ENCODE measurements at places on chromosomes 1 and 21.

GRCh38 chr1:153058826-153059784, 1.8 kb upstream of the SPRR2A start:
- DNase-seq: no peak

- no peak for DNase-seq
These were observed 89.4 kb downstream of the SDCCAG8 start for GRCh38 chr1:243345205-243345604.

- DNase-seq: no peak
These were observed 36.3 kb upstream of the RAP1GAP start for GRCh38 chr1:21705303-21705980.

DNA sequence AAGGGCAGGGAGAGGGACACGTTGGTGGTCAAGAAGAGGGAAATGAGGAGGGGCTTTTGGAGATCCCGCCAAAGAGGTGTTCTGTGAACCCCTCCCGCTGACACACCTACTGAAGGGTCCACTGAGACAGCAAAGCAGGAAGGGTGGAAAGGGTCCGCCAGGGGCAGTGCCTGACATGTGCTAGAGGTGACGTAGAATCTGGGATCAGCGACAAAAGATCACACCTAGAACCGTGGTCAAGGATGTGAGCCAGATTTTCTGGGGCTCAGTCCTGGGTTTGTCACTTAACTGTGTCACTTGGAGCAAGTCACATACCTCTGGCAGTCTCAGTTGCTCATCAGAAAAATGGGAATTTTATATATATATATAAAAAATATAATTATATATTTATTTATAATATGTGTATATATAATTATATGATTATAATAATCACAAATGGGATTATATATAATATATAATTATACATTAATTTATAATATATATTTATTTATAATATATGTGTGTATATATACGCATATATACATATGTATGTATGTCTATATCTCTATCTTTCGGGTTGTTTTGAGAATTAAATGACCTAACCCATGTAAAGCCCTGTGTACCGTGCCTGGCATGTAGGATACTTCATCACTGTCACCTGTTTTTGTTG, 35.0 kb upstream of the ATP5PO start:
- no peak for DNase-seq

DNA sequence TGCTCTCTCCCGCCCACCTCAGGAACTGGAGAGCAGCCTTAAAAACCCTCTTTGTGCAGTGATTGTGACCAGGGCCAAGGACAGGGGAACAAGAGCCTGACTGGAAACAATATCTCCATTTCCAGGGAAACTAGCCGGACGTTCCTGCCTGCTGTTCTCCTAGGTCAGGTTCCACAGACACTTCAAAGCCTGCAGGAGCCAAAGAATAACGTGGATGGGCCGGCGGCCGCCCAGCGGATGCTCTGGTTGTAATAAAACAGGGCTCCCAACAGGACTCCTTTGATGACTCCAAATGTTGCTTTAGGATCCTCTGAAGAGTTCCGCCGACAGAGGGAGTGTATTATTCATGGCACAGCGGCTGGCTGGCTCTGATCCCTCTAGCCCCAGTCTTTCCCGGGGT, 162.2 kb downstream of the PLXNA2 start:
- DNase-seq: no peak

DNA sequence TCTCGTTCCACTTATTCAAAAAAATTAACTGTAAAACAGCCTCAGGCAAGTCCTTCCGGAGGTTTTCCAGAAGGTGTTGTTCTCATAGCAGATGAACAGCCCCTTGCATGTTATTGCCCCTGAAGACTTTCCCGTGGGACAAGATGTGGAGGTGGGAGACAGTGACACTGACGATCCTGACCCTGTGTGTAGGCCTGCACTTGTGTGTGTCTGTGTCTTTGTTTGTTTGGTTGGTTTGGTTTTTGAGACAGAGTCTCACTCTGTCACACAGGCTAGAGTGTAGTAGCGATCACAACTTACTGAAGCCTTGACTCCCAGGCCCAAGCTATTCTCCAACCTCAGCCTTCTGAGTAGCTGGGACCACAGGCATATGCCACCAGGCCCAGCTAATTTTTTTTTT, 12.6 kb downstream of the ETV3L start:
- DNase-seq: no peak

GRCh38 chr1:64875101-64875500, 91.2 kb downstream of the JAK1 start:
- DNase-seq: no peak

- DNase-seq: no peak
These were observed 10.8 kb upstream of the THEM4 start for GRCh38 chr1:151920149-151920548.

GRCh38 chr1:149849111-149849946, 50.0 kb upstream of the BOLA1 start:
- no peak for DNase-seq

GRCh38 chr1:218829097-218829496, 344.6 kb upstream of the LYPLAL1 start:
- DNase-seq: no peak

- no peak for DNase-seq
These were observed 87.8 kb downstream of the ATP1A1 start for GRCh38 chr1:116460783-116461376.

GRCh38 chr1:177959811-177960515, 9.9 kb downstream of the SEC16B start:
- DNase-seq: no peak
